ENCODE measurements at places on chromosomes 12 and 14.
A peak's percentile ranks its signal among the peaks of the same experiment; 100 is the strongest.

DNA sequence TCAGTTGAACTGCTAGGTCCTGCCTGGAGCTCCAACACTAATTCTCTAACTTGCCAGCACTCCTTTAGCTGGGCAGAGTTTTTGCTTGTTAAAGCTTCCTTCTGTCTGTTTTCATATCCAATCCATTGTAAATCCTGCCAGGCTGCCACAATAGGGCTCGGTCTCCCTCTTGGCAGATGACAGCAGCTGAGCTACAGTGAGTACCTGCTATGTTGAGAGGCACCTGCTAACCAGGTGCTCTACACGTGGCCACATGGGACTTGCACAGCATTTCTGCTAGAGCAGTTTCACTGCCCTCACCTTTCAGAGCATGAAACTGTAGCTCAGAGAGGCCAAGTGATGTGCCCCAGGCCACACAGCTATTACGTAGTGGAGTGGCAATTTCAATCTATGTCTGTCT lies 106.6 kb upstream of the NOS1 start:
- DNase-seq: no peak

DNA sequence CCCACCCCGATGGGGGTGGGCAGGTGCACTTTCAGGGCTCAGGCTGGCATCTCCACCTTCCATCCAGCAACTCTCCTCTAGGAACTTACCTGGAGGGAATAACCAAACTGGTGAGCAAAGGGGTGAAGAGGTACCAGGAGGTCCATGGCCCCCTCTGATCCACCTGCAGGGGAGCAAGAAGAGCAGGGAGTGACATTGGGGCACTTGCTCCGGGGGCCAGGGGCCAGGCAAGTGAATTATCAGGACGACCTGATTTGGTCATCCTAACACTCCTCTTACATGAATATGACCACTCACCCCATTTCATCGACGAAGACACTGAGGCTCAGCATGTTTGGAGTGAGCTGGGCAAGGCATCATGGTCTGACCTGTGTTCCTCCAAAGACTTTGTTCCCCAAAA lies 6.0 kb downstream of the DIO3 start:
- DNase-seq: no peak

- DNase-seq: no peak
Observed at GRCh38 chr12:118870551-118870950, 110.8 kb upstream of the SRRM4 start.

GRCh38 chr12:41777064-41777790 lies 367.4 kb downstream of the GXYLT1 start:
- no peak for DNase-seq

DNA sequence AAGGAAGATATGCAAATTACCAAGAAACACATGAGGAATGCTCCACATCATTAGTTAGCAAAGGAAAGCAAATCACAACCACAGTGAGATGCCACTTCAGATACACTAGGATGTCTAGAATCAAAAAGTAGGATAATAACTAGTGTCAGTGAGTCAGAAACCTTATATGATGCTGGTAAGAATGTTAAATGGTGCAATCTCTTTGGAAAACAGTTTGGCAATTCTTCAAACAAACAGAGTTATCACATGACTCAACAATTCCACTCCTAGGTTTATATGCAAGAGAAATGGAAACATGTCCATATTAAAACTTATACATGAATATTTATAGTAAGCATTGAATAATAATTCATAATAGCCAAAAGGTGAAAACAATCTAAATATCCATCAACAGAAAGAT lies 220.9 kb downstream of the FOXG1 start:
- no peak for DNase-seq

GRCh38 chr12:56029166-56029519 lies 8.3 kb downstream of the IKZF4 start:
- DNase-seq: no peak

DNA sequence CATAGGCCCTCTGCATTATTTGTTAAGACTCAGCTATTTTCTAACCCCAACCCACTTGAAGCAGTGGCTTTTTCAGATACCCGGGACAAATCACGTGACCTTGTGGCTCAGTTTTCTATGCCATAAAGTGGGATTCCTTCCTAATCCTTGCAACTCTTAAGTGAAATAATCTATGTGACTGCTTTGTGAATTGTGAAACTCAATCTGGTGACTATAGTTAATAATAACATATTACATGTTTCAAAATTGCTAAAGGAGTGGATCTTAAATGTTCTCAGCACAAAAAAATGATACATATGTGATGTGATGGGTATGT lies 17.3 kb downstream of the EML1 start:
- DNase-seq: no peak

- DNase-seq: peak; percentile 81
Observed at GRCh38 chr12:52278575-52279421, 4.4 kb downstream of the KRT86 start.

All from HTR-8/SVneo (cell line).